Glomerular endothelial cell (primary cell): ENCODE measurements at places on chromosomes 7 and 10.
A peak's percentile ranks its signal among the peaks of the same experiment; 100 is the strongest.

DNA sequence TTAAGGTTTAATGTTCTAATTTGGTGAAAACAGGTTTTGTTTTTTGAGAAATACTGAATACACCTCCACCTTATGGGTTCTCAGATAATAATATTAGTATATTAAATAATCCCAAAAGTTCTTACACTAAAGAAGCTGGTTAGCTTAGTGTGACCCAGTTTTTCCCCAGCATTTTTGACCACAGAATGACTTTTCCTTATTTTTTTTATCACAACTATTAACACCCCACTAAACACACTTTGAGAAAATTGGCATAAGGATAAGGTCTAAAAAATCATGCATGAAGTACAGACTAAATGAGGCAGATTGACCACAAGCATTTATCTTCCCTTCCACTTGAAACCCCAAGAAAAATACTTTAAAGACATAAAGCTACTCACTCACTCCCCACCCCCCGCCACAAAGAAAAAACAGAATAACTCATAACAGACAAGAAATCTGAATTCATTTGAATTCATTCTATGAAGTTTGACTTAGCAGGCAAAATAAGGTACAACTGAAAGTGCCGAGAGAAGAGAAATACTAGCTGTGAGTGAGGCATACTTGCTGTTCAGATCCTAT, 49.7 kb upstream of the WNT16 start:
- DNase-seq = no peak

- no peak for DNase-seq
Observed at GRCh38 chr7:55426676-55427075, 61.5 kb downstream of the LANCL2 start.

DNA sequence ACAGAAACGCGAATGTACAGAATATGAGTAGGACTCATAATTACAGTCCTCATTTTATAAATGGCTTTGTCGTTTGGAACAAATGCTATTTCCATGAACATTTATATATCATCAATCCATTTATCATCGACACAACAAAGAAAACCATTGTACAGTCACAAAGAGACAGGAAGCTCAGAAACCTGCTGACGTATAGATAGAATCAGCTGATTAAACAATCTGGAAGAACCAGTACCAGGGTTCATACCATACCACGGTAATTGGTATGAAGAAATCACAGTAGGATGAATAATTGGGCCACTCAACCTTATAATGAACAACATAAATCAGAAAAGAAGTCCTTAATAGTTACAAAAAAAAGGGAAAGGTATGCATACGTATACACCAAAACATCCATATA, 295.0 kb downstream of the PARD3 start:
- DNase-seq = peak; percentile 72

DNA sequence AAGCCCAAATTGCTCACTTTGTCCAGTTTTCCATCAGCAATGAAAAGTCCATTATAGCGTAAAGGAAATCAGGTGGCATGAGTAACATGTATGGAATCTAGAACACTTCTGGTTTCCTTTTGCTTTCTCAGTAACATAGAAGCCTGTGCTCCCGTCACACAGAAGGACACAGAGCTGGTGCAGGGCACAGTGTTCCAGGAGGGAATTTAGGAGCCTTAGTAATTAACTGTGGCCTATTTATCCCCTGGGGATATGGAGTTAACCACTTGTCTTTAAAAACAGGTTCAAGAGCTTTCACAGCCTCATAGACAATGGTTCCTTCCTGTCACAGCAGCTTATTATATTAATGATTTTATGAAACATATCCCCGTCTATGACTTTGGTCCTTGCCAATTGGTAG, 189.9 kb downstream of the NEBL start:
- DNase-seq = no peak

DNA sequence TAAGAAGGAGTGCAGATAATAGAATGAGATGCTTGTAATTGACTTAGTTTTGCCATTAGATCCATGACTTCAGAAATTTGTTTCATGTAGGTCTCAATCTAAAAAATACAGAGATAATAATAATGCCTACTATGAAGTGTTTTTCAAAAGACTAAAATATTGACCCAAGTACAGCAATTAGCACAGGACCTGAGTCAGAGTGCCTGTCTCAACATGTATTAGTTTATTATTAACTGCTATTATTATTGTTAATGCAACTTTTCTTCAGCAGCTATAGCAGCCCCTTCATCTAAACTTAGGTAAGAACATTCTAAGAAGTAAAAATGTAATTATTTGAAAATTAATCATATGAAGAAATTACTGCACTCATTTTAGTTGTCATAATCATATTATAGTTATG, 82.9 kb upstream of the HGF start:
- DNase-seq = no peak

DNA sequence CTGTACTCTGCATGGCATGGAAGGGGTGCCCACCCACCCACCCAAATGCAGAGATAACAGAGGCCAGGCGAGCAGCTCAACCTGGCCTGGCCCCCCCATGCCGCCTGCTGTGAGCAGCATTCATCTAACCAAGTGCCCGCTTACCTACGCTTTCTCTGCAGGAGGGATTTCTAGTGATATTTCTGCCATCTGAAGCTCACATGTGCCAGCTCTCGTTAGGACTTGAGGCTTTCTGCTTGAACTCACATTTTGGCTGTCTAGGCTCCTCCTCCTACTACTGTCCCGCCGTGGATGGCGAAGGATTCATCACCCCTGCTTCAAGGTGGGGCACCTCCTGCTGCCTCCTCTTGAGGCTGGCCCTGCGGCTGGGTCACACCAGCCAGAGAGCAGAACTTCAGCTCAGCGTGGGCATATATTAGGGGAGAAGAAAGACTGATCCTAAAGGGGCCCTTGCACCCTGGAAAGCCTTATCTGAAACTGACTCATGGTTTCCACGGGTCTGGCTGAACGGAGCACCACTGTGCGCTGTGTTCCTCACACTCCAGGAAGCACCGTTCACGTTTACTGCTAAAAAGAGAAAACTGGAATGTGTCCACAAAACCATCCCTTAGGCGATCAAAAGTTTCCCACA, 45.5 kb downstream of the CTBP2 start:
- no peak for DNase-seq

DNA sequence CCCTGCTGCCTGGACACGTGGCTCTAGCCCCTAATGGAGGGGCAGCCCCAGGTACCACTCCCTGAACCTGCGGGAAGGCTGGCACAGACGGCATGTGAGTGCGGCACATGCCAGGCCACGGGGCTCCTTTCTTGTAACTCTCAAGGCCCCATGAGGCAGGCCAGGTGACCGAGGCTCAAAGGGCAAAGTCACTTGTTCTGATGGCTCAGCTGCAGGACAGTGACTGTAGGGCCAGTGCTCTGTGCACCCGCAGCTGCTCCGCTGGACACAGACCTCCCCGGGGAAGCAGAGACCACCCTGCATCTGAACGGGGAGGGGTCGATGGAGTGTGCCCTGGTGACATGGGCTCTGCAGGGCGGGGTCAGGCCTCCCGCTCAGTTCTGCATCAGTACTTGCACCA, 55.3 kb downstream of the PTPRE start:
- no peak for DNase-seq

DNA sequence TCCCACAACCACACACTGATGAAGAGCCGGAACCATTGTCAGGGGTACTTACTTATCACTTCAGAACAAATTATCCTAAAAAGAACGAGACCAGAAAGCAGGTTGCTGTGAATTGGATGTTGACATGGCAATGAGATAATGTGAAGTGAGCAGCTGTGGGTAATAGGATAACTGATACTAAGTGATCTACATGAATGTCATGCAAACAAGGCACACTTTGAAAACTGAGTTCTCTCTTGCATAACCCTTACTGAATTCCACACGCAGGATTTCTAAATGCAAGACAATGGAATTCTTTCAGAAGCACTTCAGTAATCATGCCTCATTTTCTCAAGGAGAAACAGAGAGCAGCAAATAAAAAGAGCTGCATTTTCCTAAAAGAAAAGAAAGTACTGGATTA, 242.5 kb upstream of the TMEM229A start:
- no peak for DNase-seq

- no peak for DNase-seq
Observed at GRCh38 chr7:332646-333392, 42.8 kb downstream of the FOXL3 start.
